Activated naive CD4-positive, alpha-beta T cell (primary cell): ENCODE measurements at places on chromosomes 16 and 17.

DNA sequence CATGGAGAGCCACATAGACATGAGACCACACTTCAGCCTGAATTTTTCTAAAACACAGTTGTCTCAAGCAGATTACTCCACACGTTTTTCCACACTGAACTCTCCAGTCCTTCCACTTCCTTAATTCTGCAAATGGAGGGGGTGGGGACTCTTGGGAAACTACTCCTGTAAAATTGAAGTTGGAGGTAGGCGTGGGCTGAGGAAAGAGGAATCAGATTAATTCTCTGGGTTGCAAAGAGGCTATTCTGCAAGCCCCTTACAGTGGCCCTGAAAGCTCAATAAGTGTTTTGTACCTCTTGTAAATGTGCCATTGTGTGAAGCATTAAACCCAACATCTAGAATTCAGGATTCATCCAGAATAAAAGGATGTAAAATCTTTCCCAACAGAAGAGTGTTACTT, 9.6 kb downstream of the MARVELD3 start:
- no peak for DNase-seq

DNA sequence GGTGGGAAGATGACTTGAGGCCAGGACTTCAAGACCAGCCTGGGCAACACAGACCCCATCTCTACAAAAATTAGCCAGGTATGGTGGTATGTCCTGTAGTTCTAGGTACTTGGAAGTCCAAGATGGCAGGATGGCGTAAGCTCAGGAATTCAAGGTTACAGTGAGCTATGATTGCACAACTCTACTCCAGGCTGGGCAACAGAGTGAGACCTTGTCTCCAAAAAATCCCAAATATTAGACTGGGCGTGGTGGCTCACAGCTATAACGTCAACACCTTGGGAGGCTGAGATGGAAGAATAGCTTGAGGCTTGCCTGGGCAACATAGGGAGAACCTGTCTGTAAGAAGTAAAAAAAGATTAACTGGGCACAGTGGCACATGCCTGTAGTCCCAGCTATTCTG, 30.8 kb downstream of the SUZ12 start:
- DNase-seq = no peak

GRCh38 chr17:34567691-34568465, 11.5 kb upstream of the TMEM132E start:
- DNase-seq = no peak

- no peak for DNase-seq
These were observed 34.5 kb downstream of the TNFRSF13B start for GRCh38 chr17:16937431-16937830.

DNA sequence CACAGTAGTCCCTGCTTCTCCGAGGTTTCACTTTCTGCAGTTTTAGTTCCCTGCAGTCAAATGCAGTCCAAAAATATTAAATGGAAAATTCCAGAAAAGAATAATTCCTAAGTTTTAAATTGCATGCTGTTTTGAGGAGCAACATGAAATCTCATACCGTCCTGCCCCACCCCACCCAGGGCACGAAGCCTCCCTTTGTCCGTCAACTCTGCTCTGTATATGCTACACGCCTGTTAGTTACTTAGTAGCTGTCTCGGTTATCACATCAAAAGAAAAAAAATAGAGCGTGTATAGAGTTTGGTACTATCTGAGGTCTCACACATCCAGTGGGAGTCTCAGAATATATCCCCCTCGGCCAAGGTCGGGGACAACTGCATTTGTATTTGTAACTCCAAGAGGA, 129.4 kb upstream of the NOL11 start:
- no peak for DNase-seq

- DNase-seq = no peak
These were observed 286.7 kb upstream of the CDH5 start for GRCh38 chr16:66079671-66080334.

DNA sequence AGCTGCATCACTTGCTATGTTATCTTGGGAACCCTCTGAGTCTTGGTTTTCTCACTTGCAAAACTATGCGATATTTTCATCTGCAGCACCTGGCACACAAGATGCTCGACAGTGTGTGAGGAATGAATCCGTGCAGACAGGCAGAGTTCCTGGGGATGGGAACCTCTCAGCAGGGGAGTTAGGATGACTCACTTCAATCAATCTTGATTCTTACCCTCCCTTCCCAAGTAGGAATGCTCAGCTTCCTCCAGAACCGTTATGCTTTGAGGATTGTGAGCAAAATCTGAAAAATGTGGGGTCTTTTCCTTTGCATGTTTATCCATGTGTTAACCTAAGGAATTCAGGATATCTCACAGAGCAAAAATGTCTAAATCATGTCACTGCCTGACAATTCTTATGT, 68.9 kb upstream of the HNF1B start:
- no peak for DNase-seq

- no peak for DNase-seq
These were observed 111.0 kb downstream of the IRX5 start for GRCh38 chr16:55041540-55042234.

GRCh38 chr16:75320435-75320834, 69.0 kb upstream of the BCAR1 start:
- no peak for DNase-seq

GRCh38 chr17:68383120-68383442, 74.2 kb downstream of the WIPI1 start:
- DNase-seq = no peak

DNA sequence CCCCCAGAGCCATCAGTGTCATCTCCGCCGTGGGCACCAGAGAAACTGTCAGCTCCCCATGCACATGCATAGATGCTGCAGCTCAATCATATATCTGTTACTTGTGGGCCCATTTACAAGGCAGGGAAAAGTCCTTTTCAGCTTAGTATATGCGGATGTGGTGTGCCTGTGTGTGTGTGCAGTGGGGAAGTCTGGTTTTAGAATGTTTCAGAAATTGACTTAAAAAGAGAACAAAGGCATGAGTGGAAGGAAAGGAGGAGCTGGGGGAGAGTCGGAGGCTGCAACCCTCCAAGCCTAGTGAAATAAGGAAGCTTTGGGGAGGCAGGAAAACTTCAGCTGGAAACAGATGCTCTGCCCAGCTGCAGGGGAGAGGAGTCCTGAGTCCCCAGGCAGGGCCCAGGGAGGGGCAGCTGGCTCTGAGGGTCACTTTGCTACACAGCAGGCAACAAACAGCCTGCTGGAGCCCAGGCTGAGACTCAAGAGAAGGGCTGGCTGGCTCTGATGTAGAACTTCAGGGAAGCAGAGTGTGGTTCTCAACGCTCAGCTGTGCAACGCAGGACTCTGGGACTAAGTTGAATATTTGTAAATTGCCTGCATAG, 11.1 kb upstream of the CD300LD start:
- no peak for DNase-seq

- no peak for DNase-seq
These were observed 46.0 kb downstream of the LMF1 start for GRCh38 chr16:924806-925205.

DNA sequence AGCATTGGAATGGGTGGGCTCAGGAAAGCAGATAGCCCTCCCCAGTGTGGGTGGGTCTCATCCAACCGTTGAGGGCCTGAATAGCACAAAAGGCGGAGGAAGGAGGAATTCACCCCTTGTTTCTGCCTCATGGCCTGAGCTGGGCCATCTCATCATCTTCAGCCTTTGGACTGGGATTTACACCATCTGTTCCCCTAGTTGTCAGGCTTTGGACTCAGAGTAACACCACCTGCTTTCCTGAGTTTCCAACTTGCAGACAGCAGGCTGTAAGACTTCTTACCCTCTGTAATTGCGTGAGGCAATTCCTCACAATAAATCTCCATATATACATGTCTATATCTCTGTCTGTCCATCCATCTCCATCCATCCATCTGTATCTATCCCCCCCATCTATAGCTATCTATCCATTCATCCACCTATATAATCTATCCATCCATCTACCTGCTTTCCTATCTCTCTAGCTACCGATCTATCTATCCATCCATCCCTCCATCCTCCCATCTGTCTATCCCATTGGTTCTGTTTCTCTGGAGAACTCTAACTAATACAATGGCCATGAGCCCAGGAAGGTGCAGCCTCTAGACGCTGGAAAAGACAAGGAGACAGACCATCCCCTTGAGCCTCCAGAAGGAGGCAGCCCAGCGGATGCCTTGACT, 21.3 kb downstream of the DNAH17 start:
- no peak for DNase-seq

DNA sequence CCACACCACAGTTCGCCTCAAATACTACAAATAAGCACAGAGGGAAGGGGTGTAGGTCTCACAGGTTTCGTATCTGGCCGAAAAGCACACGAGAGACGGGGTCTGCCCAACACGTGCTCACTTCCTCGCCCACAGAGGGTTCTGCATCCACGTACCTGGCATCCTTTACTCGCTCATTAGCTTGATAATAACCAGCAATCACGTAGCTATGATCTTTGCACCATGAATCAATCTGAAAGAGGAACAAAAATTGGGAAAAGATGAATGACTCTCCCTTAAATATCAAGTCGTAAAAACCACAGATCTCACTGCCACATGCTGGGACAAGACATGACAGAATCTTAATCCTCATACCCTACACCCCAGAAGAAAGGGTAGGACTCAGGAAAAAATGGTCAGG, 10.5 kb downstream of the EMC8 start:
- DNase-seq = no peak

DNA sequence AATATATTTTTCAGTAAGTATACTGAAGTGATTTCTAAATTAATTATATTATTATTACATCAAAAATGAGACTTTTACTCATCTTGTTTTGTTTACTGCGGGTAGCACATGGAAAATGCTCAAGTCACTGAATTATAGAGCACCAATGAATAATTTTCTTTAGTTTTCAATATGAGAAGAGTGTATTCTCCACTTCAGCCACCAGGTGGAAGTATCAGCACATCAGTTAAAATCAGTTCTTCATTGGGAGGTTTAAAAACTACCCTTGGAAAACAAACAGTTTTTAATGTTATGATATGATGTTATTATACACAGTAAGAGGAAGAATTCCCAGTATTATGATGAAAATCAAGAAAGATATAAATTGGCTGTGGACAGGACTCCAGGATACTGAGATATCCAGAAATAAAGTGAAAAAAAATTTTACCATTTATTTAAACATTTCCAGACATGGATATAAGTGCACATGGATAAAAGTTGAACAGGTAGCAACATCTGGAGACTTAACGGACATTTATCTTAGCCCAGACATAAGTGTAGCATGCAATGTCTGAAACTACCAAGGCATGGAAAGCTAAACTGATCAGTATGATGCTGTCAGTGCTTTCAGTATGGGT, 467.3 kb downstream of the KCNJ2 start:
- no peak for DNase-seq
